Astrocyte of the spinal cord (primary cell): ENCODE measurements at places on chromosomes 16 and 17.

- DNase-seq: no peak
Observed at GRCh38 chr16:87160701-87161337, 156.4 kb downstream of the C16orf95 start.

- DNase-seq: no peak
Observed at GRCh38 chr16:4679850-4680636, 13.3 kb upstream of the NUDT16L1 start.

DNA sequence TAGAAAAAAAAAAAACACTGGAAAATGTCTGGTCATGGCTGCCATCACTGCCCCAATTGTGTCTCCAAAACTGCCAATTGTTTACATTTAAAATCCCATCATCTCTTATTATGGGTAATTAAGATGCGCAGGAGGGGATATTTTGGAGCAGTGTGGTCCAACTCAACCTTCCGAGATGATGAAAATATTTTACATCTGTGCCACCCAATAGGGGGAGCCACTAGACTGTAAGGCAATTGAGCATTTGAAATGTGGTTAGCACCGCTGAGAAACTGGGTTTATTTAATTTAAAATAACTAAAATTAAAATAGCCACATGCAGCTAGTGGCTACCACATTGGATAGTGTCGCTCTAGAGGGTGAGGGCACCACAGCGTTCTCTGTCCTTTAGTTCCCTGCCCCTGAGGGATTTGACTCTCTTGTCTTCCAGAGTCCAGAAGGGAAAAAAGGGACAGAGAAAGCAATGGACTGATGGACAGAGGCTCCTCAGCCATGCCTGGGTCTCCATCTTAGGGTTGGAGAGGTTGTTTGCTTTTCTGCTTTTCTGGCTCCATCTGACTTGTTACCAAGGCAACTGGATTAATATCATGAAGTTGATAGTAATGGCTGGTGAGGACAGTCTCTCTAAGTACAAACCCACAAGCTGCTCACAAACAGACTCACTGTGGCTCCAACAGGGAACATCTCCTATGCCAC, 3.5 kb downstream of the MPO start:
- DNase-seq: no peak

DNA sequence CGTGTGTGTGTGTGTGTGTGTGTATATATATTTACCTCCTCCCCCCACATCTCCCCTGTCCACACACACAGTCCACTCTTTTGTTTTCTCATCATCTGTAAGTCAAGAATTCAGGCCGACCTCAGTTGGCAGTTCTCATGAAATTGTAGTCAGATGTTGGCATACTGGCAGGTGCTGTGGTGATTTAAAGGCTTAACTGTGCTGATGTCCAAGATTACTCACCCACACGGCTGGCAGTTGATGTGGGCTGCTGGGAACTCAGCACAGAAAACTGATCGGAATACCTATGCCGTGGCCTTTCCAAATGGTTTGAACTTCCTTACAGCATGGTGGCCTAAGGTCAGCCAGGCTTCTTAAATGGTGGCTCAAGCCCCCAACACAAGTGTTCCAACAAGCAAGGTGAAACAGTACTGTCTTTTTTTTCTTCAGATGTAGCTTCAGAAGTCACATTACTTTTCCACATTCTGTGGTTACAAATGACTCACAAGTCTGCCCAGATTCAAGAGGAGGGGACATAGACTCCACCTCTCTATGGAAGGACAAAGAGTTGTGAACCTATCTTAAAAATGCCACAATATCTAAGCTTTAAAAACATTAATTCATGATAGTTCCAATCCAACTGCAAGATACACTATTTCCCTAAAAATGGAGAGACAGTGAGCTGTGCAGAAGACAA, 198.5 kb upstream of the HS3ST4 start:
- DNase-seq: no peak
